ENCODE measurements at places on chromosomes 11 and 22.

DNA sequence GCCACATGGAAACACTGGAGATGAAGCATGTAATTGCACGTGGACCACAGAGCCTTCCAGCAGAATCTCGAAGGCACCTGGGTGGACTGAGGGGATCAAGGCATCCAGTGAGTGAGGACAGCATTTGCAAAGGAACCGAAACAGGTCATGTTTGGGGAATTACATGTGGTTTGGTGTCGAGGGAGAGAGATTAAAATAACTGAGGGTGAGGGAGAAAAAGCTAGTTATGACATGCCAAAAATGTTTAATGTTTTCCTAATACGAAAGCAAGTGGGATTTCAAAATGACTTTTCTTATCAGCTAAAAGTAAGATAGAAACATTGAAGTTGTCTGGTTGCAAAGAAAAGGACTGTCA, 157.1 kb downstream of the BLID start:
- H3K4me3 ChIP-seq, result no peak overlapping the region
- no peaks in the 10 kb centered on the region for H3K36me3 ChIP-seq
- DNase-seq, result no peak
- no peak overlapping the region for H3K27ac ChIP-seq
- no peaks in the 10 kb centered on the region for H3K27me3 ChIP-seq

- H3K27ac ChIP-seq, result no peak overlapping the region
- DNase-seq, result no peak
- no peak overlapping the region for H3K4me3 ChIP-seq
- no peaks in the 10 kb centered on the region for H3K27me3 ChIP-seq
- H3K36me3 ChIP-seq, result no peaks in the 10 kb centered on the region
Observed at GRCh38 chr11:15888556-15889345, 467.6 kb downstream of the SOX6 start.

GRCh38 chr11:71395263-71395560, 53.0 kb downstream of the DHCR7 start:
- H3K27ac ChIP-seq, result no peak overlapping the region
- no peak for DNase-seq
- H3K27me3 ChIP-seq, result peaks cover 3% of the 10 kb centered on the region

- no peaks in the 10 kb centered on the region for H3K27me3 ChIP-seq
- H3K4me3 ChIP-seq, result no peak overlapping the region
- no peak overlapping the region for H3K27ac ChIP-seq
Observed at GRCh38 chr11:77705195-77705875, 67.7 kb upstream of the CLNS1A start.

DNA sequence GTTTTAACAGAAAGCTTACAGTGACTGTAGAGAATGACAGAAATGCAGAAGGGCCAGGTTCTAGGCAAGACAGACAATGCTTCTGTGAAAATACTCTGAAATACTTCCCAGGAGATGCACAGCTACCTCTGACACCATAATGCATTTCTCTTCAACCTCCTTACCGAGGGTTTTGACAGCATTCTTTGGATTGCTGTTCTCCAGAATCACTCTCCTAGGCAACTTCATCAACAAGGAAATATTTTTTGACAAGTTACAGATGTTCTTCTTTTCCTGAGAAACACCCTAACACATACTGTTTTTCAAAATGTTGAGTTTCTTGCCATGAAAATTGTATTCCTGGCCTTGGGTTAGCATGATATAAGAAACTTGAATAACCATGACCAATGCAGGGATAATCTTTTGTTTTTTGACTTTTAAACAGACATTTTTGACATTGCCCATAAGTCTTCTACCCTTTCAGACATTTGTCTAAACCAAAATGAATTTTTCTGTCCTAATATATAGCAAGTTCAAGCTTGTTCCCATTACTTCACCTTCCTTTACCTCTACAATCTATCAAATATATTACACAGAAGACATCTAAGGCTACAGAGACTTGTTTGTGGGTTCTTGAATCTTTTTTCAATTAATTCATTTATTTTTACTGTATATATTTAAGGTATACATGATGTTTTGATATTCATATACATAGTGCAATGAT, 108.1 kb downstream of the CCDC34 start:
- no peak overlapping the region for H3K27ac ChIP-seq
- H3K27me3 ChIP-seq, result no peaks in the 10 kb centered on the region
- H3K4me3 ChIP-seq, result no peak overlapping the region
- H3K4me1 ChIP-seq, result no peaks in the 10 kb centered on the region
- no peaks in the 10 kb centered on the region for H3K36me3 ChIP-seq

- no peaks in the 10 kb centered on the region for H3K4me1 ChIP-seq
- H3K4me3 ChIP-seq, result no peak overlapping the region
- H3K27ac ChIP-seq, result no peak overlapping the region
- no peaks in the 10 kb centered on the region for H3K27me3 ChIP-seq
- peaks cover 21% of the 10 kb centered on the region for H3K36me3 ChIP-seq
Observed at GRCh38 chr22:45852826-45853225, 124.1 kb downstream of the WNT7B start.

DNA sequence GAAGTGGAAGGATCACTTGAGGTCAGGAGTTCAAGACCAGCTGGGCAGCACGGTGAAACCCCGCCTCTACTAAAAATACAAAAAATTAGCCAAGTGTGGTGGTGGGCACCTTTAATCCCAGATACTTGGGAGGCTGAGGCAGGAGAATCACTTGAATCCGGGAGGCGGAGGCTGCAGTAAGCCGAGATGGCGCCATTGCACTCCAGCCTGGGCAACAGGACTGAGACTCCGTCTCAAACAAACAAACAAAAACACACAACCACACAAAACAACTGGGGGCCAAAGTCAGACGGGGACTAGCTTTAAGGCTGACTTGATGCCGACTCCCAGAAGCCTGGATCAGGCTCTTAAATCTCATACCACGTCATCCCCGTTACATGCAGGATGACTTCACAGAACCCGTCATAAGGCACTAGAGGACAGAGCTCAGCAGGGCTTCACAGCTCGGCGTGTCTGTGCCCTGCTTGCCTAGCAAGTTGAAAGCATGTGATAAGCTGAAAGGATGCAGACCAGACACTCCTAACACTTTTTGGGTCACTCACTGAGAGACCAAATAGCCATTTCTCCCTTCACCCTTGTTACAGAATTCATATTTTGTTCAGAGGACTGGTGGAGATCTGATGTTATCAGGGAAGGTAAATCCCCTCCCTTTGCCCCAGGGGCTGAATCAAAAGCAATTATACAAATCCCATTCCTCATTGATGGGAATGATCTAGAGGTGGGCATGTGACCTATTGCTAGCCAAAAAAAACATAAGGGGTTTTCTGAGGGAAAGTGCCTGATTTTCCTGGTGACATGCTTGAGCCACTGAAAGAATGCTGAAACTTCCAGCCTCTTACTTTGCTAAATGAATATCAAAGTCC, 65.4 kb downstream of the GAB2 start:
- H3K27ac ChIP-seq, result no peak overlapping the region
- H3K4me3 ChIP-seq, result no peak overlapping the region
- DNase-seq, result no peak

DNA sequence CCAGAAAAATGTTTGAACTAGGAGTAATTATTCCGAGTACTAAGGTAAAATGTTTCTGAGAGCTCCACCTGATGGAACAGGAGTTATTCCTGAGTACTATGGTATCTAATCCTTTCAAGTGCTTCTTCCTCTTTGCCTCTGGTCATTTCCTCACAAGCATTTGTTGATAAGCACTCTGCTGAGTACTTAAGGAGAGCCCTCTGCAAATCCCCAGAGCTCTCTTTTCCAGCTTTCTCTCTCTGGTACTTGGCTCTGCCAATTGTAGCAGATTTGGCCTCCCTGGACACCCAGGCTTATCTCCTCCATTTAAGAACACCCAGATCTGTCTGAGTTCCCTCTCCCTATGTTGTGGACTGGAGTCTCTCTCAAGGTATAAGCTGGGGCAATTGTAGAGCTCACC, 457.0 kb downstream of the MN1 start:
- no peak overlapping the region for H3K27ac ChIP-seq
- no peak for DNase-seq
- H3K27me3 ChIP-seq, result no peaks in the 10 kb centered on the region
- H3K4me3 ChIP-seq, result no peak overlapping the region
- H3K36me3 ChIP-seq, result no peaks in the 10 kb centered on the region
- no peaks in the 10 kb centered on the region for H3K4me1 ChIP-seq

- no peaks in the 10 kb centered on the region for H3K4me1 ChIP-seq
- DNase-seq, result no peak
- no peaks in the 10 kb centered on the region for H3K36me3 ChIP-seq
- no peak overlapping the region for H3K4me3 ChIP-seq
- no peaks in the 10 kb centered on the region for H3K27me3 ChIP-seq
Observed at GRCh38 chr11:1077417-1078119, 2.9 kb downstream of the MUC2 start.

GRCh38 chr22:25853501-25854284, 111.7 kb downstream of the MYO18B start:
- H3K4me3 ChIP-seq, result no peak overlapping the region

Measured in H1 (cell line).